Activated CD8-positive, alpha-beta memory T cell treated with anti-CD3 and anti-CD28 coated beads for 4 hours (primary cell): ENCODE measurements at places on chromosomes 7 and 10.

GRCh38 chr7:77913977-77914607, 115.5 kb downstream of the PHTF2 start:
- DNase-seq = no peak

DNA sequence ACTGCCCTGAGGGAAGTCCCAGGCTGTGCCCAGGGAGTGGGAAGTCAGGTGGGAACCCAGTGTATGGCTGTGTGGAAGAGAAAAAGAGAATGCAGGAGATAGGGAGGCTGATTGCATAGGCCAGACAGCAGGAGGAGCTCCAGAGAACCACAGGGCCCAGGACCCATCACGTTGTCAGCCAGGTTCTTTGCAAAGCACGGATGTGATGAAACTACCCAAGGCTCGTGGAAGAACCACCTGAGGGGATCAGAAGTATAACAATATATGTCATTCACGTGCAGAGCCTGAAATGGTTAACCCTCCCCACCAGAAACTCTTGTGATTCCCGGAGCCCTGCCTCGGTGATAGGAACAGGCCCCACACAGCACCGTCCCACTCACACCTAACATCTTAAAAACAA, 83.6 kb downstream of the LARP4B start:
- no peak for DNase-seq

- no peak for DNase-seq
Measured at GRCh38 chr7:1290026-1290678, 57.5 kb downstream of the UNCX start.

DNA sequence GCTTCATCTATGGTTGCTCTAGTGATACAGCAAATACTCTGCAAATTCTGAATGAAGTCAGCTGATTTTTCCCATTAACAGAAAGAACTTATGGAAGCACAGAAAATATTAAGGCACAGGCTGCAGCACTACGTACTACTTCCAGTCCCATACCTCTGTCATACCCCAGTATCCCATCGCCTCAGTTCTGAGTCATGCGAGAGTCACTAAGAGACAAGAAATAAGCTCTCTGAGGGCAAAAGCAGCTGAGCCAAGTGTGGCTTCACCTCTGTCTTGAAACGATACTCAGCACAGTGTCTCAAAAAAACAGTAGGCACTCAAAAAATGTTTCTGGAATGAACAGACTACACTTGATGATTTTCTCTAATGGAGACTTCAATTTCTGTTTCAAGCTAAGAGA, 48.2 kb downstream of the EZH2 start:
- DNase-seq = no peak

DNA sequence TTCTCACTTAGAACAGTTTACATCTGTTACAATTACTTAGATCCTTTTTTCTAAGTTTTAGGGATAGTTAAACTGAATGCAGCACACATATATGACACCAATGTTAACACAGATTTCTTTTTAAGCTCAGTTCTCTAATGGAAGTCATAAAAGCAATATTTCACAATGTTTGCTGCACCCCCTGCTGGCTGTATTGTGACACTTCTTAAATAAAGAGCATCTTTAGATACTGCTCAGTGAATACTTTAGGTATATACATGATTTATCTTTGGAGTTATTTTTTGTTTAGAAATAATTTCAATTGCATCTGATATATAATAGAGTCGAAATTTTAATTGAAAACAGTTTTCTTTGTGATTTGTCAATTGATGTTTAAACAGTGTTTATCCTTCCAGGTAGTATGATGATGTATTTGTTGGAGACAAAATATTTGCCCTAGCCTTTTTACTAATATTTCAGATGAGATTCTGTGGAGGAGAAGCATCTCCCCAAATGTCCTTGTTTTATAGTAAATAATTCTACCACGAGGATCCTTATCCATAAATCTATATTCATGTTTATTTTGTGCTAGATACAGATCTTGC, 174.4 kb downstream of the ST7 start:
- DNase-seq = peak; percentile 17

GRCh38 chr10:118311505-118311904, 30.6 kb downstream of the FAM204A start:
- no peak for DNase-seq

DNA sequence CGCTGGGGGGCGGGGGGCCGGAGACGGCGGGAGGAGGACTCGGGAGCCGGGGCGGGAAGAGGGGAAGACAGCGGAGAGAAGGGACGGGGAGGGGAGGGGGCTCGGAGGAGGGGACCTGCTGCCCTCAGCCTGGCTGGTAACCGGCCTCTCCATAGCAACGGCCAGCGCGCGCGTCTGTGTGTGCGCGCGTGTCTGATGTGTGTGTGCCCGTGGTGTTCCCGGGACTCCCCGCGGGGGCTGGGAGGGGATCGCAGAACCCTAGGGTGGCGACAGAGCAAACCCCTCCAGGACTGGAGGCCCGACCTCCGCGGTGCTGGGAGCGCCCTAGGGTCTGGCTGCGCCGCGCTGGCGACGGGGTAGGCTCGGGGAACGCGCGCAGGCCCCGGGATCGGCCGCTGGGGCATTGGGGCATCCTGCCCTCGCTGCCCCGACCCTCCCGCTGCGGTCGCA, 356.3 kb downstream of the DNAJB6 start:
- DNase-seq = no peak

DNA sequence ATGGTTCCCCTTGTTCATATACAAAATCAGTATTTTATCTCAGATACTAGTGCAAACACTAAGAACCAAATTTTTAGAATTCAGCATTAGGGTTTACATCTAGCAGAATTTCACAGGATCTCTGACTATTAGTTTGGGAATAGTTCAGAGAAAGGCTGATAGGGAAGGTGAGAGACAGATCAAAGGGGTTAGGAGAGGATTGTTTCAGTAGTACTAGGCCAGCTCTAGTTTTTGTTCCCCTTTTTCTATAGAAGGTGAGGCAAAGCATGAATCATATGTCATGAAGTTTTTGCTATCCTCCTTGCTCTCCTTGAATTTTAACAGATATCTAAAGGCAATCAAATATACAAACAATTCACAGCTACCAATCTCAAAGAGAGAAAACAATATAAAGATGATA, 26.1 kb upstream of the CTNNA3 start:
- no peak for DNase-seq

GRCh38 chr10:86225103-86225782, 141.4 kb downstream of the GRID1 start:
- no peak for DNase-seq

- no peak for DNase-seq
Measured at GRCh38 chr7:138064856-138065357, 11.4 kb upstream of the AKR1D1 start.

DNA sequence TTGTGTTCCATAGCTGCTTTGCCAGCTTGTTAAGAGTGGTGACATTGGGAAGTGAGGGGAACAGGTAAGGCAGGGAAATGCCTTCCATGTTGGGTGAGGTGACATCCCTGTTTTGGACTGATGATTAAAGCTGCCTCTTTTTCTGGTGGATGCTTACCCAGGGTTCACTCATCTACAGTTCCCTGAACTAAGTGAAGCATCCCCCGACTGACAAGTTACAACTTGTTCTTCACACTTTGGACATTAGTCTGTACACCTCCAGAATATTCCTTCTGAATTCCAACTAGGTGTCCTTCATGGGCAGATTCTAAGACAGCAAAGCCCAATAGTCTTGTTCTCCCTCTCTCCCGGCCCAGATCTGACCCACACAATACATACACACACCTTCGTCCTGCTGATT, 63.4 kb downstream of the HDAC9 start:
- no peak for DNase-seq

DNA sequence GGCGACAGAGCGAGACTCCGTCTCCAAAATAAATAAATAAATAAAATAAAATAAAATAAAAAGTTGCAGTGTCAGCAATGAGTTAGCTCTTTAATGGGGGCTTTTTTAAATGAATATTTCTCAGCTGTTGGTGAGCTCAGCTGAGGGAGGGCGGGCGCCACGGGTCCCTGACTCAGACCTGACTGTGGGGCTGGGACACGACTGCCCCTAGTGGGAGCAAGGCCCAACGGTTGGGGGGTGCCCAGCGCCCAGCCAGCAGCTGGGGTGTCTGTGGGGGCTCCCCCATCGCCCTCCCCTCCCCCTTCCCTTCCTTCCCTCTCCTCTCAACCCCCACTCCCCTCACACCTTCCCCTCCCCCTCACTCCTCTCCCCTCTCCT, 46.6 kb downstream of the PWWP2B start:
- DNase-seq = peak; percentile 54

DNA sequence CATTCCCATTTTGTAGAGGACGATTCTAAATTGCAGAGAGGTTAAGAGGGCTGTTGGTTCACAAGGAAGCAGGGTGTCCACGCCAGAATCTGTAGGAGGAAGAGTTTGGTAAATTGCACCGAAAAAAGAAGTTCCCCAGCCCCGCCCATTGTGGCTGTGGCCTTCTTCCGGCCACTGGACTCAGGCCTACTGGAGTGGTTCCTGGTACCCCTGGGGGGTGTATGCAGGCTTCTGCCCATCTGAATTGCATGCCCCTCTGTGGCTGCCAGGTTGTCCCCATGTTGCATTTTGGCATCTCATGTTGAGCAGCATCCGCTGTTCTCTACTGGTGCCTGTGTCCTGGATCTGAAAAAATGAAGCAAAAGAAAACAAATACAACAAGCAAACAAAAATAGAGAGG, 234.2 kb downstream of the WDR11 start:
- no peak for DNase-seq

DNA sequence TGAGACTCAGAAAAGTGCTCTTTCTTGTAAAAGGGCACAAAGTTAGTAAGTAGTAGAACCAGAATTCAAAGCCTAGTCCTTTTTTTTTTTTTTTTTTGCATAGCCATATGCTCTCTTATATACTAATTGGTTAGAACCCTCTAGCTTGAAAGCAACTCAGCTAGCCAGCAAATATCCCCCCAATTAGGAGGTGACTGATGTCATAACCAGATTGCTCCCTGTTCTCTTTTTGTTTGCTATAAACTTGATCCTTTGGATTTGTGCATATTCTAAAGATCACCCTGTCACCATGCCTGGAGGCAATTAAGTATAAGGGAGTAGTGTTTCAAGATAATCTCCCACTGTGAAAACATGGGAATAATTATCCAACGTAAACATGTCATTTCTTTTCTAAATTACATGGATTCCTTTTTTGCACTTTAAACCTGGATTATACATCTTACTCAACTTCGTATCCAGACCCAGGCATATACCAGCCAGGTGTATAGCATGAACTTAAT, 963.4 kb downstream of the CNTNAP2 start:
- DNase-seq = no peak

- no peak for DNase-seq
Measured at GRCh38 chr10:131710142-131710861, 190.5 kb upstream of the PPP2R2D start.

GRCh38 chr7:117973975-117974374, 100.7 kb upstream of the CTTNBP2 start:
- DNase-seq = no peak

GRCh38 chr10:100656454-100656853, 88.9 kb upstream of the PAX2 start:
- DNase-seq = no peak

DNA sequence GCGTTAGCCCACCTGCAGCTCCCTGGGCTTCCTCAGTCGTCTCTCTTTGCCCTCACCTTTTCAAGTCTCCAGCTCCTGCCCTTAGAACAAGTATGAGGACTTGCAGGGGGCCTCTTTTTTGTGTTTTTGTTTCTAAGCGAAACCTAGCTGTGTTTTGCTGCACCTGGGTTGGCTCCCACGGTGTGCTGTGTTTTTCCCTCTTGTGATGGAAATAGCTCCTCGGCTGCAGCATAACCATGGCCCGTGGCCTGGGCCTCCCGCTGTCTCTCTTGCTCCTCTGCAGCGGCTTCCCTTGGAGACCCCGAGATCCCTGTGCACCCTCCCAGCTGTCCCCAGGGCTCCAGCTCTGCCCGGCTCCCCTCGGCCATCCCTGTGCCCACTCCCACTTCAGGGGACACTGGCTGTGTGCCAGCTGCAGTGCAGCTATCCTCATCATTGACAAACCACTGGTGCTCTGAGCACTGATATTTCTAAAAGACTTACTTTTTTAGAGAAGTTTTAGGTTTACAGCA, 75.6 kb upstream of the TCERG1L start:
- DNase-seq = no peak

DNA sequence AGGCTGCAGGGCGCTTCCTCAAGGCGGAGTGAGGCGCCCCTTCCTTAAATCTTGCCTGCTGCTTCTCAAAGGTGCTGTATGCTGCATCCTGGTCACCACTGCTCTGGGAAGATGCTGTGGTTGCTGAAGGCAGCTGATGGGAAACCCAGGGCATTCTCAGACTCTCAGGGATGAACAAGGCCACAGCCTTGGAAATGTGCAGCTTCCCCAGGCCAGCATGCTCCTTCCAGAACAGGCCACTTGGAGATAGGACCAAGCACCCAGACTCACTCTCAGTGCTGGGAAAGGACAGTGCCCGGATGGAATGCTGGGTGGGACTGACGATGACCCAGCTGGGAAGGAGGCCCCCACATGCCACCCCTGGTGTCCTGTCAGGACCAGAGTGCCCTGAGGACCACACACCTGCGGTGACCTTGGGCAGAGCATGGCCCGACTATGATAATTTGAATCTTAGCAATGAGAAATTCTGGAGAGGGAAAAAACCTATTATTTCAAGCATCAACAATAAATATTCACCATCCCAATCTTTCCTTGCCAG, 235.5 kb downstream of the TNS3 start:
- DNase-seq = no peak

DNA sequence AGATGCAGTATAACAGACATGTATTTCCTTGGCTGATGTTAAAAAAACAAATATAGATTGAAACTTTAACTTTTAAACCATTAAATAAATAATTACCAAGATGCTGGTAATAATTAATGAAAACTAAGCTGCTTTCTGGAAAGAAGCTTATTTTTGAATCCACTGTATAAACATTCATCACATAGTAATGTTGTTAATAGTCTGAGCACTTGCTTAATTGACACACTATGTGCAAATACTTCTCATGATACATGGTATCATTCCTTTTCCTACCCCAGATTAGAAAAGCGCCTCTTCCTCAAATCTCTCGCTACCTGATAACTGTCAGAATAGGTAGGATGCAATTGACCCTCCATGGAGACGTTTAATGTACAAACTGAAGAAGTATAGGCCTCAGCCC, 15.0 kb upstream of the COL28A1 start:
- DNase-seq = no peak

DNA sequence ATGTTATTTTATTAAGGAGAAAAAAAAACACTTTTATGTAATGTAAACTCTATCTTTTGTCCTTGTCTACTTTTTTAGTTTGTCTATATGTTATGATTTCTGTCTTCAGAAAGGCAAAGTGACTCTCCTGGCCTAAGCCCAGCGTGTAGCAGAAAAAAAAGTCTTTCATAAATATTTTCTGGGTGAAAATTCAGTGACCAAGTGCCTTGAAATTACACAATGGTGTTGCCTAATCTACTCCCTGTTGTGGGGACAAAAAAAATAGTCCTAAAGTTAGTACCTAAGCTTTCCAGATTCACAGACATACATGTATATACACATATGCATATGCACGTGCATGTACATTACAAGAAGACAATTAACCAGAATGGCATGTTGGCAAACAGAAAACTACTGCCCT, 1257.8 kb upstream of the SORCS1 start:
- no peak for DNase-seq

- no peak for DNase-seq
Measured at GRCh38 chr7:15305002-15305600, 256.7 kb downstream of the AGMO start.
